ENCODE measurements at places on chromosomes 4 and X.

DNA sequence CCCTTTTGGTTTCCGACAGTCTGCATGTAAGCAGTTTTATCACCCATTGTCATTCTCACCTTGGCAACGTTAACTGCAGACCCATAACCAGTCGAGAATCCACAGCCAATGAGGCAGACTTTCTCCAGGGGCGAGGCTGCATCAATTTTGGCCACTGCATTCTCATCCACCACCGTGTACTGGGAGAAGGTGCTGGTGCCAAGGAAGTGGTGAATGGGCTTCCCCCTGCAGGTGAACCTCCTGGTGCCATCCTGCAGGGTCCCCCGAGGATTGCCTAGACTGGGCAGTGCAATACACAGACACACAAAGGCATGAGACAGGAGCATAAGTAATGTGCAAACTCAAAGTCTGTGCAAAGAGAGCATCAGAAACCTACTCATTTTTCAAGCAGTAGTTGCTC is 5.4 kb downstream of the ADH1B start:
- DNase-seq, result no peak

GRCh38 chr4:76401654-76402053 is 19.3 kb downstream of the CCDC158 start:
- no peak for DNase-seq

DNA sequence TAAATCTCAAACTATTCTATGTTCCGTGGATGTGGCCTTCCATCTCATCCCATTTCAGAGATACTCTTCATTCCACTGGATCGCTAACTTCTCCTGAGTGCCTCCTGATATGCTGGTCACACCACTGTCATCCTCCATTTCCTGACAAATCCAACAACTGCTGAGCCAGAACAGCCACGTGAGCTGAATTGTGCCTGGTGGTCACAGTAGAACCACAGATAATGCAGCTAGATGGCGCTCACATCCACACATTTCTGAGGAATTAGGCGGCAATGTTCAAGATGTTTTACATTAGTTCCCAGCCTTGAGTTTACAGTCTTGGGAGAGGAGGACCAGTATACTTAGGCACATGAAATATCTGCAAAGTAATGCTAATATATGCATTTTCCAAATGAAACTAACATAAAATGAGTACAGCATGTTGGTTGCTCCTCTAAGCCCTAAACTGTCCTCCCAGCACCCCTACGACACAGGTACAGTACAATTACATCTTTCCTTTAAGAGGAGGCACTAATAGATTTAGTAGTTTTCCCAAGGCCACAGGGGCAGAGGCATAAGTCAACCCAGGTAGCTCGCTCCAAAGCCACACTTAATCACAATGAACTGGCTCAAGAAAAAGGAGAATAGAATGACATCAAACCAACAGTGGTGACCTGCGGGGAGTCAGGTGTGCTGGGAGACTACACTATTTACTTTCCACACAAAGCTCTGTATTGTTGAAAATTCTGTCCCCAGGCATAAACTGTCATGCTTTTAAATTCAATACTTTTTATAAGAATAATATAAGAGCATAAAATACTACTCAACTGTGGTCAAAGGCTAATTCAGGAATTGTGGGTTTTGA is 134.2 kb downstream of the CHIC2 start:
- peak; percentile 51 for DNase-seq

DNA sequence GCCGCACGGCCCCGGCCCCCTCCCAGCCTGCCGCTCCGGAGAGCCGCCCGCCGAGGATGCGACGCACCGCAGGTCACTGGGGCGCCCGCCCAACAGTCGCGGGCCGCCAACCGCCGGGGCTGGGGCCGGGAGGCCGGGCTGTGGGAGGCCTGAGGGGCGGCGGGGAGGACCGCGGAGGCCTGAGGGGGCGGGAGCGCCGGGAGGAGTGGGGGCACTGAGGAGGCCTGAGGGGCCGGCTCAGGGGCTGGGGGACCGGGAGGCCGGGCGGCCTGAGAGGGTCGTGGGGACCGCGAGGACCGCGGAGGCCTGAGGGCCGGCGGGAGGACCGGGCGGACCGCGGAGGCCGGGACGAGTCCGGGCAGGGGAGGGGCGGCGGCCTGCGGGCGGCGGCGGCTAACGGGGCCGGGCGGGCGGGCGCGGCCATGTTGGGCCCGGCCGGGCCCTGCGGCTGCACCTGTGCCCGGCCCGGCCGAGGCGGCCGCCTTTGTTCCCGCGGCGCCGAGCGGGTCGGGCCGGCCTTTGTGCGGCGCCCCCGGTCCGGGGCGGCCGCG is 353 bp downstream of the NSD2 start:
- no peak for DNase-seq

DNA sequence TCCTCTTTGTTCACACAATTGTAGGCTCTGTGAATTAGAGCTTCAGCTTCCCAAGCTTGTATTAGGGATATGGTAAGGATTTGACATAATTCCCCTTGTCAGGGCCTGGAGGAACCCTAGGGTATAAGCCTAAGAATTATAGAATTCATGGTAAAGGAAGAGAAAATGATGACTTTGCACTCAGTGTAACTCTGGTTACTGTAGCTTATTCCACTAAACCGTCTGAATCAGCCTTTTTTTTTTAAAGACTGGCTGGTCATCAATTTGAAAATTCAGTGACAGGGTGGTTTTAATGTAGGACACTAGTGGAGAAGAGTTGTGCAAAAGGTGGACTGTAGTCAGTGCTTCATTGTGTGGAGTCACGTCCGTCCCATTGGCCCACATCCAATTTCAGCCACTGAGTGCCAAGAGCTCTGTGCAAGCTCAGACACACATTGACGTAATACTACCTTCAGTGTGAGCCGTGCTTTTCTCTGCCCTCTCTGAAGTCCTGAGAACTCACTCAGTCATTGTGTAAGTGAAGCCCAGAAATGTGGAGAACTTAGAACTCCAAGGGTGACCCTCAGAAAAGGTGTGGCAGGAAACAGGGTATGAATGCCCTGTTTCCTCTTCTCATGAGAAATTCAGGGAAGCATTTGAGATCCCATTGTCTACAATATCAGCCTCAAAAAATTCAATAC is 449.8 kb downstream of the C4orf33 start:
- peak; percentile 12 for DNase-seq

GRCh38 chrX:29155286-29155685 is 568.0 kb downstream of the IL1RAPL1 start:
- DNase-seq, result no peak

DNA sequence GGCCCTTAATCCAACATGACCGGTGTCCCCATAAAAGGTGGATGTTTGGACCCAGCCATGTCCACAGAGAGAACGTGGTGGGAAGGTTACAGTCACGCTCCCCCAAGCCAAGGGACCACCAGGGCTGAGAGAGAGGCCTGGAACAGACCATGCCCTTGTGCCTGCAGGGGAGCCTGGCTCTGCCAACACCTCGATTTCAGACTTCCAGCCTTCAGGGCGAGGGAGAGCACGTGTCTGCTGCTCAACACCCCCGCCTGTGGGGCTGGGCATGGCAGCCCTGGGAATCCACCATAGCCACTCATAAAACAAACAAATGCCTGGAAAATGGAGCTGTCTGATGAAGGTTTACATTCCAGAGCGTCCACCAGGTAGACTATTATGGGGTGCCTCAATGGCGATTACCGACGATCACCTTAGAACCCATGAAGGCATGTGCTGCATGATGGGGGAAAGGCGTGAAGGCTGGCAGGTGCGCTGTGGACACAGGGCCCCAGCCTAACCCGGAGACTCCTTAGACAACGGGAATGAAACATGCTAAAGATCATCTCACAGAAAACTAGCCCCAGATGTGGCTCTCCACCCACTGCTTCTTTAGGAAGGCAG is 42.3 kb upstream of the HMX1 start:
- DNase-seq, result no peak

All from NCI-H345 (cell line).